Stimulated activated naive B cell treated with anti-CD40 and anti-IgM and Interleukin-4, amounts not matched to agents 10 μg/mL and 1 μg/mL and 100 μg/mL, for 72 hours (primary cell): ENCODE measurements at places on chromosomes 5 and 9.
A peak's percentile ranks its signal among the peaks of the same experiment; 100 is the strongest.

DNA sequence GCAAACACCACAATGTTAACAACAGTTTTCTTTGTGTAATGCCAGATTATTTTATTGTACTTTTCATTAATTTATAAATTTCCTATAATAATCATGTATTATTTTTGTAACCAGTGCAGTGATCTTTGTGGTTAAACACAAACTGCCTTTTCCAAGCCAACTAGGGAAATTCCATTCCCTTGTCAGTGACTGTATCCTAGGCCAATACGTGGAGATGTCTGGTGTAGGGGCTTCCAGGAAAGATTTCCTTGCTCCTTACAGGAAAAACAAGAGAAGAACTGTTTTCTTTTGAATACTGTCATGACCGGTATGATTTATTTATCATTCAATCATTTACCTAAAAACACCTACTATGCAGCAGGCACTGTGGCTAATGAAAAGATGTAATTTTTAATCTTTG, 31.4 kb downstream of the FANCC start:
- DNase-seq = no peak

DNA sequence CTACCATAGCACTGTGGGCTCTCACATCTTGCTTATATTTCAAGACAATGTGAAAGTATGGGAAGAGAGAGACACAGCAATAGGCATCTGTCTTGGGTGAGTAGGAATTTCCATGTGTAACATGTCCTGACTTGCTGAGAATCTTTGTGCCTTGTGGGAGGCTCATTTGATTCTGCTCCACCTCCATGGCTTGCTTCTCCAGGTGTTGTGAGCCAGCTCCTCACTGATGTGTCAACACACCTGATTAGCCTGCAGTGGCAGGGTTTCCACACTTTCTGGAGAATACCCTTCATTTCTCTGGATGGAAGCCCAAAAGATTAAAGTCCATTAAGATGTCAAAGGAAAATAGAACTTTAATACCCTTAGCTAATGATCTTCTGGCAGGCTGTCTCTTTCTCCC, 613.6 kb downstream of the ZNF608 start:
- DNase-seq = no peak

DNA sequence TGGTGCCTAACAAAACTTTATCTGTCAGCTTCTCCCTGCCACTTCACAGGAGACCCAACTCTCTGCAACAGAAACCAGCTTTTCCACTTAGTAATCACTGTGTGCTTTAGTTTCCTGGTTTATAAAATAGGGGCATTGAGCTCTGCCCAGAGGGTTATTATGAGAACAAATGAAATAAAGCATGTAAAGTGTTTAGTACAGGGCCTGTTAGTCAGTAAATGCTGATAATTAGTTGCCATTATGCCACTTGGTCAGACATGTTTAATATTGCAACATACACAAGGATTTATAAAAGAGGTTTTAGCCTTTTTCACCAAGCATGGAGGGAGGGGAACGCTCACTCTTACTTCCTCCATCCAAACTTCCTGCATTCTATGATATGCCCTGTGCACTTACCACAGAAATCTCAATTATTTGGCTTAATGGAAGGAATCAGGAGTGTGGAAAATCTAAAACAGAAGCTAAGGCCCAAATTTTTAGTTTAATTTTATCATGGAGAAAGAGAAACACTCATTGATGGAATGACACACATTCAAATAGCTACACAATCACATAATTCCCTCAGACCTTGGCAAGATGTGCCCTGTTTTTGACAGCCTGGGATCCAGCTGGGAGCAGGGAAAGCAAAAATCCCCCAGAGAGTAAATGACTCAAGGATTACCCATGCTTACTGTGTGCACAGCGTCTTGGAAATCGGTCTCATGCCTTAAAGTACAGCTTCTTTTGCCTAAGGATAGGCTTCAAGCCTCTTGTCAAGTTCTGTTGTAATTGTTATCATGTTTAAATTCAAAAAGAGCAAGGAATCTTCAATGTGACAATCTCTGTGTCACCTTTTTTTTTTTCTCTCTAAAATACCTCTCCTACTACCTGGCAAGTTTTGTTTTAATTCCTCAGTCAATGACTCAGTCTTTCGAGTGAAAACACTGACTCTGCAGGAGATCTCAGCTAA, 34.0 kb downstream of the ZNF474 start:
- no peak for DNase-seq

GRCh38 chr5:176994460-176995121, 12.0 kb downstream of the UIMC1 start:
- peak; percentile 43 for DNase-seq

- no peak for DNase-seq
Observed at GRCh38 chr5:173331287-173331686, 3.1 kb upstream of the STC2 start.

DNA sequence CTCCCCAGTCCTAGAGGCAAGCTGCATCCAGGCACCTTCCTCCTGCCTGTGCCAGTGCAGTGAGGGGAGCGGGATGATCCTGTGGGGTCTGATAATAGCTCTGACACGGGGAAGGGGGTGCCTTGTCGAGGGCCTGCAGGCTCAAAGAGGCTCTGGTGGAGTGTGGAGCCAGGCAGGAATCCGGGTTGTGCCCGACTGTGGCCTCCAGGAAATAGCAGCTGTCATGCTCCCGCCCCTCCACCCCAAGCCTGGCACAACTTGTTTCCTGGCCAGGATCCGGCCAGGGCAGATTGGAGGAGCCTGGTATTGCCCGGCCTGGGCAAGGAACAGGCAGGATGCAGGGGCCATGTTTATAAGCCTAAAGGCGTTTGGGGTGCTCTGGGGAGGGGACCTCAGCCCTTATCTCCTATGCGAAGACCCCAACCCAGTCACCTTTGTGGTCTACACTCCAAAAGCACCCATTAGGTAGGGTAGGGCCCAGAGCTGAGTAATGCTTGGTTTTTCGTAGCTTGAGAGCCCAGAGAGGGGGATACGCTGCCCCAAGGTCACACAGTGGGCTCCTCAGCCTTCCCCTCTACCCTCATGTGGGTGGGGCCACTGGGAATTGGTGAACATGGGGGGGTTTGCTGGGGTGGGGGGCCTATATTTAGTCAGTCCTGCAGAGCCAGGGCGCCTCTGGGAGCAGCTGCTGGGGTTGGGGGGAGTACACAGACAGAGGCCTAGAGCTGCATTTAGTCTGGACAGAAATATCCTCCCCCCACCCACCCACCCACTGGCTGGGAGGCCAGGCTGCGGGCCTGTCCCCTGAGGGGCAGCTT, 12.2 kb downstream of the CXXC5 start:
- DNase-seq = no peak

DNA sequence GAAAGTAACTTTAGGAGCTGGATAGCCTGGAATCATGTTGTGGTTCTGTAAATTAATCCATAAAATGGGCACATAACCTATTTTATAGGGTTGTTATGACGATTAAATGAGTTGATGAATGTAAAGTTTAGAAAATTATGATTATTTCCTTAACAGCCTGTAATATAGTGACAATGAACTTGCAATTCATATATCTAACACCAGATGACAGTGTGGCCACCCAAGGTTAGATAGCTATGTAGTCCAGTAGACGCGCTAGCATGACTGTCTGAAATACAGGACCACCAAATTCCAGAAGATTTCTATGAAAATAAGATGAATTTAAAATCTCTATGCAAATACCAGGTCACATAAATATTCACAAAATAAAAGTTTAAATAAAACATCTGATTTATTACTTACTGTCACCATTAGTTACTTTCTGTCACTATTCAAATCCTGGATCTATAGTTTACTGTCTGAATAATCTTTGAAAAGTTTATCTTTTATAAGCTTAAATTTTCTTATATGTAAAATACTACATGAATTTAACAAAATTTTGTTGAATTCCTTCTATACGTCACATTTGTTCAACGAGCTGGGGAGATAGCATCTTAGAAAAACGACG, 26.1 kb upstream of the MACIR start:
- no peak for DNase-seq

- no peak for DNase-seq
Observed at GRCh38 chr9:110207071-110207641, 803 bp downstream of the C9orf152 start.

DNA sequence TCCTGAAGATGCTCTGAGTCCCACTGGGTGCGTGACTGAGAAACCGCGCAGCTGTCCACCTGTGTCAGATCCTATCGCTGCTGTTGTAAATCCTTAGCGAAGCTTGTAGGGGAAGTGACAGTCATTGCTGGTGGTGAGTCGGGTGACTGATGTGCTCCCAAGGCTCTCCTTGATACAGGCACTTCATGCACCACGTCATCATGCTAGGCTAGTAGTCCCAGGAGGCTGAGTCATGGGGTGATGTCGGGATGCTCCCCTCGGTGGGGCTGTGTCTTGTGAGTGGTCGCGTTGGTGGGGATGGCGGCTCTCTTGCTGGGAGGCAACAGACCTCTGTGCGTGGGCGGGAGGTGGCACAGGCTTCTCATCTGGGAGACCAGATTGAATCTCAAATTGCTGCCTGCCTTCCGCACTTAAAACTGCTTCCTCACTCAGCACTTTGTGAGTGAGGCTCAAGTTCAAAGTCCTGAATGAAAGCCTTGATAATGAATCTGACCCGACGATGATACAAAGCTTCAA, 84.7 kb downstream of the CSNK1A1 start:
- no peak for DNase-seq

DNA sequence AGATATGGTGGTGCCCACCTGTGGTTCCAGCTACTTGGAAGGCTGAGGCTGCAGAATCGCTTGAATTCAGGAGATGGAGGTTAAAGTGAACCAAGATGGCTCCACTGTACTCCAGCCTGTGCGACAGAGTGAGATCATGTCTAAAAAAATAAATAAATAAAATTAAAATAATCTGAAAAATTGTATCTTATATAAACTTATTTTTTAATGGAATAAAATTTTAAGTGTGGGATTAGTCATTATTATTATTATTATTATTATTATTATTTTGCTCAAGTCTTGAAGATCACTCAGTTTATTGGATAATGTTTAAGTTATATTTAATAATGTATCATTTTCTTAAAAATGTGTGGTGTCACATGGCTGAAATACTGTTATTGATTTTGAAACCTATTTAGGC, 688.0 kb upstream of the COX7C start:
- DNase-seq = no peak

GRCh38 chr5:175573493-175574269, 84.2 kb upstream of the HRH2 start:
- no peak for DNase-seq

DNA sequence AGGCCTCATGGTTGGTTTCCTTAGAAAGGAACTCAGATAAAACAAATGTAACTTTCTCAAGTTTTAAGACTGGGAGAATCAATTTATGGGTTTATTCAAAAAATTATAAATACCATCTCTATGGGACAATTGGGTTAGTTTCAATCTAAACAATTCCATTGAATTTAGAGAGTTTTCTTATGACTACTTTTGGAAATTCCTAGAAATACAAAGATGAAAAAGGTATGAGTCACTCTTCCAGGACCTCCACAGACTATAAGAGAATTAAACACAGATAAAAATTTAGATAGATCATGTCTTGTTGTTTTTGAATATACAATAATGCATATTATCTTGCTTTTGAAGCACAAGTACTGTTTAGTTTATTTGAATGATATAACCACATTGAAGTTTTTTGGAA, 188.7 kb downstream of the CHSY3 start:
- no peak for DNase-seq

GRCh38 chr5:19770396-19770795, 217.6 kb downstream of the CDH18 start:
- DNase-seq = no peak

DNA sequence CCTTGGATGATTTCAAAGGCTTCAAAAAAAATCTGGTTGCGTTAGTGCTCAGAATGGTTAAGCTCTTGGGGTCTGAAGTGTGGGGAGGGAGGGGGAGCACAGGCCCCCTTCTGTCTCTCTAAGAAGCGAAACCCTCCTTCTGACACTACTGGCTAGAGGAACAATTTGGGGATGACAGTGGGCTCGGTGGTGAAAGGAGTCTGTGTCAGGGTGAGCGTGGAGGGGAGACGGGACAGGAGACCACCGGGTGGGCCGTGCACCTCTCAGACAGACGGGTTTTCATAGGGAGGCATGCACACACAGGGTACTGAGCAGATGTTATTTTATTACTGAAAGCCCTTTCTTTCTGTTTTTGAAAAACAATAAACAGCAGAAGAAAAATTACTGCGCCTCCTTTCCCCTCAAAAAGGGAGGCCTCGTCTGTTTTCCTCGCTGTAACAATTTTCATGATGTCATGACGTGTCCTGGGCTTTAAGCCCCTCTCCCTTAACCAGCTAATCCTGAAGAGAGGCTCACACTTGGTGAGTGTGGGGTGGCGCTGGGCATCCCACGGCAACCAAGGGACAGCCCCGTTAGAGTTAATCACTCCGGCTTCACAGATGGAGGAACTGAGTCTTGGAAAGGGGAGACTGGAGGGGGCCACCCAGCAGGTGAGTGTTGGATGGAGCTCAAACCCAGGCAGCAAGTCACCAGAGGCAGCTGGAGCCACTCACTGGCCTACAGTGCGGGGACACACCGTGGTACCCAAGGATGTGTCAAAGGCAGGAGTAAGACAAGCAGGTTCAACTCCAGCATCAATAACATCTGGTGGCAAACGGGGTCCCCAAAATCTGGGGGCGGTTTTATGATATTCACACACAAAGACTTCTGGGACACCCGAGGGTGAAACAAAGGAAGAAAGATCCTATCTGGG, 53.4 kb downstream of the PTCH1 start:
- DNase-seq = no peak

DNA sequence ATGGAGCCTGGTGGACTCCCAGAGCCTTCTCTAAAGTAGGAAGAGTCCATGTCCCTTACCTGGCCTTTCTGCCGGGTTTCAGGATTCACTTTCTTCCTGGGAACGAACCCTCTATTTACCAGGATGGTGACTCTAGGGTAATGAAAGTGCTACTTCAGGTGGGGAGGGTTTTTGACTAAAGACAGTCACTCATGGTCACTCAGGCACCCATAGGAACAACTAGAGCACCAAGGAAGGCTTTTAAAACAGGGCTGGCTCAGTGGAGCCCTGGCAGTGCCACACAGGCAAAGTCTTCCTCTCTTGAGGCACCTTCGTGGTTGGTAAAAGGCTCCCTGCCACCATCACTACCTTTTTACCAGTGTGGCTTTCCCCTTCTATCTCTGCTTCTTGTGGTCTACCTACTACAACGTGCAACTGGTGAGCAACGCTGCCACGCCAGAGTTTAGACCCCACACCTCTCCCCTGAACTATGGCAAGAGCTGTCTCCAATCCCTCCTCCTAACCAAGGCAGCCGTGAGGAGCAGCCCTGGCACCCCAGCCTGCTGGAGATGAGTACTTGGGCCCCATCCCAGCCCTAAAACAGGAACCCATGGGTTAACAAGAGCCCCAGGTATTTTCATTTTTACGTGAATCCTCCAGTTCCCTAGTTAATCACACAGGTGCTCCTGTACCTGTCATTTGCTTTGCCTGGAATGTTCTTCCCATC, 3.5 kb downstream of the SURF1 start:
- DNase-seq = no peak
